Heart left ventricle (tissue), 16 donors: ENCODE measurements at places on chromosomes 11 and 22.

DNA sequence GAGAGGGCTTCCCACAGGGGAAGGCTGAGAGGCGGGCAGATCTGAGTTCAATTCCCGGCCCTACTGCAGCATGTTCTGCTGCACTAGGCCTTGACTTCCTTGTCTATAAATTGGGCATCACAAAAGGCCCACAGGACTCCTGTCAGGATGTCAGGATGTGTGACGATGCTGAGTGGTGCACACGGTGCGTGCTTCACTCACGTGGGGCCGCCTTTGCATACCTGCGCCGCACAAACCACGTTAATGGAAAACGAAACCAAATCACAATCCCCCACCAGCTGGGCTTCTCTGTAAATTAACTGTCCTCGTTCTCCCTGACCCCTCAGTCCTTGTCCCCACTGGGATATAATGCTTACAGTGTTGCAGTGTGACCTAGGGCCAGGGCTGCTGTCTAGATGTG, 32.3 kb upstream of the TSPAN18 start:
- H3K27me3 ChIP-seq, result no peaks in the 10 kb centered on the region
- peaks cover 15% of the 10 kb centered on the region for H3K4me1 ChIP-seq
- no peak for DNase-seq
- no peak overlapping the region for H3K27ac ChIP-seq

DNA sequence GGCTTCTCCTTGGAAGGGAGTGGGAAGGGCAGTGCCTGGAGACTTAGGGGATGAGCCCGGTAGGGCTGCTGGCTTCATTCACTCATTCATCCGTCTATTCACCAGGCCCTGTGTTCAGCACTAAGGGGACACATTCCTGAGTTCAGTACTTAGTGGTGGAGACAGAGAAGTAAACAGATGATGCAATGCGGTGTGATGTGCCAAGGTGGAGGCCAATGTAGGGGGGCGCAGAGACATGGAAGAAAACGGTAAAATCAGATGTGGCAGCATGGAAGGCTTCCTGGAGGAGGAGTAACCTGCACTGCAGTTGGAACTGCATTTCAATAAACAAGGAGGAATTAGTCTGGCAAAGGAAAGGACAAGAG, 21.3 kb downstream of the GRIK4 start:
- H3K27ac ChIP-seq, result no peak overlapping the region
- no peaks in the 10 kb centered on the region for H3K36me3 ChIP-seq
- H3K4me3 ChIP-seq, result no peak overlapping the region

DNA sequence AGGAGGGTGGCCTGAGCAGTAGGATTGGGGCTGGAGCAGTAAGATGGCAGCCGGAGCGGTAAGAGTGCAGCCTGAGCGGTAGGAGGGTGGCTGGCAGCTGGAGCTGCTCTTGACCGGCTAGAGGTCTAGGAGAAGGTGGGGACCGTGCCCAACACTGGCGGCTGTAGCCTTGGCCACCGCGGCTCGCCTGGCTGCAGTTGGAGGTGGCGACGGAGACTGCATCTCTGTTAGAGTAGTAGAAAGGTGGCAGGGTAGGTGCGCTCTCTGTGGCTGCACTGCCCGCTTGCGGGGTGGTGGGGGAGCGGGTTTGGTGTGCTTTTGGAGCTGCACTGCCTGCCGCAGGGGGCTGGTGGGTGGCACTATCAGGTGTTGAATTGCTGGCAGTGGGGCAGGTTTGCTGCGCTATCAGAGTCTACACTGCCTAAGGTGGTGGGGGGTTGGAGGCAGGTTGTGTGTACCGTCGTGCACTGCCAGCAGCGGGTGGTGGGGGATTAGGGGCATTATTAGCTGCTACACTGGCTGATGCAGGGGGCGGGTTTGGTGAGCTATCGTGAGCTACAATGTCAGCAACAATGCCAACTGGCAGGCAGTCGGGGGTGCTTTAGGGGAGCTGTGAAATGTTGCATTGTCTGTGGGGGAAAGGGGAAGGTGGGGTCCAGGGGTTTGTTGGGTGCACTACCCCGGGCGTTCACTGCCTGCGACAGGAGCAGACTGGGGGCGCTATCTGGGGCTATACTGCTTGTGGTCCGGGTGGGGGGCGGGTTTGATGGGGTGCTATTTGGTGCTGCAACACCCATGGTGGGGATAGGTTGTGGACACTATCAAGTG, 4461.3 kb upstream of the OR11H1 start:
- H3K4me3 ChIP-seq, result no peak overlapping the region
- H3K27me3 ChIP-seq, result peaks cover 6% of the 10 kb centered on the region
- no peak for DNase-seq

DNA sequence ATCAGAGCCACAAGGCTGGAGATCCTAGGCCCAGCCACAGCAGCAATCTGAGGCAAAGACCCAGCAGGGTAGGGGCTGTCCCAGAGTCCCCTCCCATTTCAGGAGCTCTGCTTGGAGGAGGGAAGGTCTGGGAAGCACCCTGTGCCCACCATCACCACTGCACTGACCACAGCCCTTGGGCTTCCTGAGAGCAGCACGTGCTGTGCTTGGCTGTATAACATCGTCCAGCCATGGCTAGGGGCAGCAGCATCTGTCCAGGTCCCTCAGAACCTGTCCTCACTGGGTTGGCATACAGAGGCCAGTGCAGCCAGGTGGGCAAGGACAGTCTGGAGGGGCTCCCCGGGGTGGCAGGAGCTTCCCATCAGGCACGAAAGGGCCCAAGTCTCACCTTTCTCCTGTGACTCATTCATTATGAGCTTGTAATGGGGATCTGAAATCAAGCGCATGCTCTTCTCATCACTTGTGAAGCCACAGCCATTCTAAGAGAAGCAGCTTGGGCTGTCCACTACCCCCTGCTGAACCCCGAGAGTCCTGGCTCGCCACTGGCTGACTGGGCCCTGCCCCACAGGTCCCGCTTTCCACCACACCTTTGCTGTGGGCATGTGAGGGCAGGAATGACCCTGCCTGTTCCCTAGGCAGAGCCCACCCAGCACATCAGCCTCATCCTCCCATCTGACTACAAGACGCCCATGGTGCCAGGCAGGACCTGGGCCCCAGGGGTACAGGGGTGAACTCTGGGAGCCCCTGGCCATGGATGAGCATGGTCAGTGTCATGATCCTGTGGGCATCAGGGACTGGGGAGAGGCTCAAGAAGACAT, 83.3 kb downstream of the MED15 start:
- H3K27me3 ChIP-seq, result no peaks in the 10 kb centered on the region
- peaks cover 24% of the 10 kb centered on the region for H3K36me3 ChIP-seq
- DNase-seq, result no peak

DNA sequence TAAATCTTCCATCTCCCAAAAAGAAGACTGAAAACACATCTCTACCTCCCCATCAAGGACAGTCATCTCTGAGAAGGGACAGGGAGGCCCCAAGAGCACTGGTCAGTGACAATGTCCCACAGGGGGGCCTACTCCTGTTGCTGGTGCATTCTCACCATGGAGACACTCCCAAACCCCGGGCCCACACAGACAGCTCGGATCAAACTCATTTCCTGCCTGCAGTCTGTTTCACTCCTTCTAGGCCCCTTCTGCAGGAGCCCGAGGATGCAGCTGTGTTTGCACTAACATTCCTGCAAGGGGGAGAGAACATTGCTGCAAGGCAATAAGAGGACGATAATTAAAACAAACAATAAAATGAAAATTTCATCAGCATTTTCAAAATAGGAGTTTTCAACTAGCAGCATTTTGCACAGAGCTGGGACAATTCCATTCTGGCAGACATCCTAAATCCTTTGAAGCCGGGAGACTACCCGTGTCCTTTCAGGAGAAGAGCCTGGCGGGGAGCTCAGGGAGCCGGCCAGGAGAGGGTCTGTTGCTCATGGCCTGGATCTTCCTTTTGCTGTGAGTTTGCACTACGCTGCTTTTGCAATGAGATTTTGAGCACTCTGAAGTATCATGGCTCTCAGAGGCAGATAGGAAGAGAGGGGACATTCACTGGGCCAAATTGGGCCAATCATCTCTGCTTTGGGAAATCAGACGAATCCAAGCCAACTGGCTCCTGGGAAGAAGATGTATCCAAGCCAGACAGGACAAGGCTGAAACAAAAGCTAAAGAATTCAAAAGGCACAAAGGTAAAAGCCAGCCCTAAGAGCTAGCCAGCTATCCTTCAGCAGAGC, 33.2 kb downstream of the SPATA19 start:
- H3K4me1 ChIP-seq, result peaks cover 4% of the 10 kb centered on the region
- no peak for DNase-seq
- no peak overlapping the region for H3K4me3 ChIP-seq
- no peaks in the 10 kb centered on the region for H3K27me3 ChIP-seq
- H3K27ac ChIP-seq, result no peak overlapping the region
- no peaks in the 10 kb centered on the region for H3K36me3 ChIP-seq

GRCh38 chr11:69799582-69799981, 19.6 kb downstream of the FGF3 start:
- no peaks in the 10 kb centered on the region for H3K36me3 ChIP-seq
- H3K4me3 ChIP-seq, result no peak overlapping the region
- no peak overlapping the region for H3K27ac ChIP-seq
- no peak for DNase-seq

- no peaks in the 10 kb centered on the region for H3K27me3 ChIP-seq
- H3K27ac ChIP-seq, result no peak overlapping the region
- H3K36me3 ChIP-seq, result no peaks in the 10 kb centered on the region
- DNase-seq, result no peak
Measured at GRCh38 chr11:112355726-112356125, 95.1 kb upstream of the PLET1 start.

GRCh38 chr11:20739107-20739506, 69.7 kb downstream of the NELL1 start:
- no peak overlapping the region for H3K4me3 ChIP-seq
- no peaks in the 10 kb centered on the region for H3K4me1 ChIP-seq
- H3K27ac ChIP-seq, result no peak overlapping the region
- no peak for DNase-seq

- DNase-seq, result no peak
- no peak overlapping the region for H3K4me3 ChIP-seq
- H3K36me3 ChIP-seq, result no peaks in the 10 kb centered on the region
- H3K27ac ChIP-seq, result peak overlapping the region; percentile 26
- H3K4me1 ChIP-seq, result peaks cover 4% of the 10 kb centered on the region
- H3K27me3 ChIP-seq, result no peaks in the 10 kb centered on the region
Measured at GRCh38 chr11:94934362-94934761, 39.0 kb downstream of the CWC15 start.

DNA sequence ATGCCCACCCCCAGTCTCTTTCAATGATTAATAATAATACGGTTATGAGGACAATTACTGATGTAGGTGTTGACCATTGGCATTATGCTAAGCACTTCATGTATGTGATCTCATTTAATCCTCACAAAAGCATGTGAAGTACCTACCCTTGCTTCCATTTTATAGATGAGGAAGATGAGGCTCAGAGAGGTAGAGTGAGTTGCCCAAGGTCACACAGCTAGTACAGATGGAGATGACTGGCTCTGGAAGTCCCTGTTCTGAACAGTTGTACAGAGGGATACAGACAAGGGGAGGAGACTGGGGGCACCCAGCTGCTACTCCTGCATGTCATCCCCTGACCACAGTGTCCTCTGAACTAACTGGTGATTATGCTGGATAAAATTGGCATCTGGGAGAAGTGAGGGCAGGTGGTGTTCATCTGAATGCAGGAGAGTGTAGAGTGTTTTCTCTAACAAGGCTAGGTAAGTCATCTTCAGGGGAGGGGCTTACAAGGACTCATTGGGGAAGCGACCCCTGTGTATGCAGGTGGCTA, 43.2 kb downstream of the KIAA1671 start:
- no peaks in the 10 kb centered on the region for H3K27me3 ChIP-seq
- peaks cover 33% of the 10 kb centered on the region for H3K4me1 ChIP-seq
- H3K4me3 ChIP-seq, result no peak overlapping the region
- no peak overlapping the region for H3K27ac ChIP-seq

GRCh38 chr11:12810568-12810894, 136.3 kb downstream of the TEAD1 start:
- no peak for DNase-seq
- H3K27ac ChIP-seq, result no peak overlapping the region
- no peaks in the 10 kb centered on the region for H3K27me3 ChIP-seq
- H3K4me3 ChIP-seq, result no peak overlapping the region
- no peaks in the 10 kb centered on the region for H3K36me3 ChIP-seq

- H3K27me3 ChIP-seq, result no peaks in the 10 kb centered on the region
- no peak overlapping the region for H3K27ac ChIP-seq
- H3K4me3 ChIP-seq, result no peak overlapping the region
- H3K4me1 ChIP-seq, result no peaks in the 10 kb centered on the region
- H3K36me3 ChIP-seq, result no peaks in the 10 kb centered on the region
- no peak for DNase-seq
Measured at GRCh38 chr11:119835753-119836152, 106.8 kb upstream of the NECTIN1 start.

- no peaks in the 10 kb centered on the region for H3K4me1 ChIP-seq
- no peak overlapping the region for H3K4me3 ChIP-seq
- H3K27me3 ChIP-seq, result no peaks in the 10 kb centered on the region
- no peaks in the 10 kb centered on the region for H3K36me3 ChIP-seq
Measured at GRCh38 chr22:46508491-46508999, 28.9 kb downstream of the CELSR1 start.

GRCh38 chr11:12885717-12886239, 123.3 kb upstream of the RASSF10 start:
- H3K27me3 ChIP-seq, result no peaks in the 10 kb centered on the region
- H3K27ac ChIP-seq, result no peak overlapping the region

GRCh38 chr11:129530154-129530895, 154.7 kb downstream of the BARX2 start:
- no peak overlapping the region for H3K27ac ChIP-seq
- H3K36me3 ChIP-seq, result no peaks in the 10 kb centered on the region
- no peaks in the 10 kb centered on the region for H3K4me1 ChIP-seq
- no peaks in the 10 kb centered on the region for H3K27me3 ChIP-seq
- H3K4me3 ChIP-seq, result no peak overlapping the region
- no peak for DNase-seq

- H3K36me3 ChIP-seq, result peaks cover 3% of the 10 kb centered on the region
- peak; percentile 39 for DNase-seq
- peak overlapping the region; percentile 88 for H3K27ac ChIP-seq
- H3K27me3 ChIP-seq, result no peaks in the 10 kb centered on the region
- peaks cover 35% of the 10 kb centered on the region for H3K4me1 ChIP-seq
Measured at GRCh38 chr22:37186997-37187522, 987 bp downstream of the C1QTNF6 start.

- H3K4me3 ChIP-seq, result peak within 1 kb of the TSS; percentile 72
- peak within 1 kb of the TSS; percentile 94 for H3K27ac ChIP-seq
- peaks cover 7% of the 10 kb centered on the region for H3K27me3 ChIP-seq
- H3K4me1 ChIP-seq, result peaks cover 28% of the 10 kb centered on the region
- no peaks in the 10 kb centered on the region for H3K36me3 ChIP-seq
- DNase-seq, result peak; percentile 68
Measured at GRCh38 chr11:313787-314553, at the start of gene IFITM1. Gene IFITM1 (plus strand): TSS chr11:314040. CDS start chr11:314171, 131 bp downstream.
